ENCODE measurements at places on chromosomes 7 and 10. TPM values are rescaled to one million over a fixed set of nuclear protein-coding genes. Genes with fewer than 3 reads are reported as not detected.

Gene PDE6C
- total RNA-seq, result not detected

GRCh38 chr7:74379938-74380337, 73.8 kb upstream of the GTF2IRD1 start:
- H3K4me1 ChIP-seq, result no peaks in the 10 kb centered on the region
- no peak for DNase-seq
- no peak overlapping the region for H3K4me3 ChIP-seq
- H3K36me3 ChIP-seq, result no peaks in the 10 kb centered on the region
- no peaks in the 10 kb centered on the region for H3K27me3 ChIP-seq

DNA sequence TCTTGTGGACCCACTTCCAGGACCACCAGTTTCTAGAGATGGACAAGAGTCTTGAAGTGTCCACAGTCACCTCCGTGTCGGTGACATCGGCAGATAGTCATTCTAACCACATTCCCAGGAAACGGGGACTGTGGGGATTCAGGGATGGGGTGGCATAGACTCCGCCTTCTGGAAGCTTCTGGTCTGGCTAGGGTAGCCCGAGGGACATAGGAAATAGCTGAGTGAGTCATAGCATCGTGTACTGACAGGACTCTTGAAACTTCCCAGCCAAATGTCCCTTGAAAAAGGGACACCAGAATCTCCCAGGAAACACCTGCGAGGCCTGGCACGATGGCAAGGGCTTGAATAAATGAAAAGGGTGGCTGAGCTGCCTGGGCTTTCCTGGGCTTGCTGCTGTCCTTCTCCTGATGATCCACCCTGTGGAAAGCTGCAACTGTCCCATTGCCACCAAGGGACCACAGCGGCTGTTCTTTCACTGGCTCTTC, 84.1 kb upstream of the LRRC4 start:
- H3K4me1 ChIP-seq, result no peaks in the 10 kb centered on the region
- no peak overlapping the region for H3K27ac ChIP-seq
- DNase-seq, result peak; percentile 7
- H3K27me3 ChIP-seq, result no peaks in the 10 kb centered on the region

DNA sequence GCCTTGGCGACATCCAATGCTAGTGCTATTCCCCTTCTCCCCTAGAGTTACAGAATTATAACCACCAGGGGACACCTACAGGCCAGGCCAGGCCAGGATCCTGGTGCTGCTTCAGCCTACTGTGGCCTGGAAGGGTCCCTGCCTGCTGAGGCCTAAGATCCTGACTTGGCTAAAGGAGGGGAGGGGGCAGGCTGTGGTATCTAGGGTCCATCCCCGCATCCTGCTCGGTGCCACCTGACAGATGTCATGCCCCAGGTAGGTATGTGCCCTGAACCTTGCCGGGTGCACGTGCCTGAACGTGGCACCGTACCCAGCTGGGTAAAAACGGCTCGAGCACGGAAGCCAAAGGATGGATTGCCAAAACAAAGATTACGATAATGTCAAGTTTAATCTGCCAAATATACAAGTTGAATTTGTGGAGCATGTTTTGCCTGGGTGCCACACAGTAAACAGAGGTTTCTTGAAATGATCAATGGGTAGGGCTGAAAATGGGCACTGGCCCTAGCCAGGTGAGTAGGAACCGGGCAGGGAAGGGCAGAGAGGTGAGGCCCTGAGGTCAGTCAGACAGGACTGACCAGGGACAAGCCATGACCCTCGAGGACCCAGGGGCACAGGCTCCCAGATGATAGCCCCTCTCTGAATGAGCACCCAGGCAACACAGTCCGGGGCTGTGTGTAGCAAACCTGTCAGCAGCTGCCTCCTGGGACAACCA, 12.6 kb downstream of the PDAP1 start:
- H3K4me1 ChIP-seq, result peaks cover 7% of the 10 kb centered on the region
- no peak for DNase-seq
- H3K36me3 ChIP-seq, result peaks cover 33% of the 10 kb centered on the region

DNA sequence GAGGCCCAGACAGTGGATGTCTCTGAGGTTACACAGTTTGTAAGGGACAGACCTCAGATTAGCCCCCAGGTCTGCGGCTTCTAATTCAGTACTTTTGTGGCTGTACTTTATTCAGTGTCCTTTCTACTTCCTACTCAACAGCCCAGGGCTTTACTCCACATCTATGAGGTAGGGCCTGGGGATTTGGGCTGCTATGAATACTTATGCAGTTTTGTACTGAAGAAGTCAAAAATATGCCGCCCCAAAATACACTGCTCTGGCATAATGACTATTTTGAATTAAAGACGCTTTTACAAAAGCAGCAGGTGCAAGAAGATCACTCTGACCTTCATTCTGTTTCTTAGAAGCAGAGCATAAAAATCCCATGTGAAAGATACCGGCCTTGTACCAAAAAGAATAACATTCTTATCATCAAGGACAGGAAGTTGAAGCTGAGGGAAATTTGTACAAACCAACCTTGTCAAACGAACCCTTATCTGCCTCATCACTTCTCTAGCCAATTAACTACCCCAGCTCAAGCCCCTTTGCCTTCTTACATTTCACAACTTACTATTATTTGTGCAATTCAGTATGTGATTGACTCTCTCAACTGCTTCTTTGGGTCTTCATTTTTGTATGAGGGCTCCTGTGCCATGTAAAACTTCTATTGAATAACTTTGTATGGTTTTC, 26.1 kb upstream of the TRUB1 start:
- no peak overlapping the region for H3K27ac ChIP-seq
- H3K36me3 ChIP-seq, result no peaks in the 10 kb centered on the region
- H3K4me3 ChIP-seq, result no peak overlapping the region
- H3K4me1 ChIP-seq, result no peaks in the 10 kb centered on the region
- DNase-seq, result no peak

DNA sequence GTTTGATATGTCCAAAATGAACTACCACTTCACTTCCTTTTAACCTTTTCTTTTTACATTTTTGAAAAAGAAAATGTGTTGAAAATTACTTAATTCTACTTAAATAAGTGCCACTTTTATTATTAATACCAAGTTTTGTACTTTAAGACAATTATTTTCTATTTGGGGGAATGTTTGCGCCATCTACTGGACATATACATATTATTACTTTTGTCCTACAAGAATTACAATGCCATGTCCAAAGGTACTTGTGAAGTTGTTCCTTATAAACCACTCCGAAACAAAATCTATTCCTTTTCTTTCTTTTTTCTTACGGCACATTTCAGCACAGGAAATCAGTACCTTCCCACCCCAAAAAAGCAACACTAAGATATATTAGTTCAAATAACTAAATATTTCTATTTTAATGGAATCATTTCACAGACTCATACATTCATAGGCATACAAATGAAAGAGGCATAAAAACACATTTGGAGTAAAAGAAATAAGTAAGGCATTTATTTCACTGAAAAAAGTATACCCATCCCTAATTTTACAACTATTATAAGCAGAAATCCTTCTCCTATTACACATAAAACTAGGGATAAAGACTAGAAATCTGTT, 169.9 kb downstream of the RNF133 start:
- H3K36me3 ChIP-seq, result no peaks in the 10 kb centered on the region
- H3K4me1 ChIP-seq, result no peaks in the 10 kb centered on the region
- no peak for DNase-seq
- no peak overlapping the region for H3K27ac ChIP-seq

DNA sequence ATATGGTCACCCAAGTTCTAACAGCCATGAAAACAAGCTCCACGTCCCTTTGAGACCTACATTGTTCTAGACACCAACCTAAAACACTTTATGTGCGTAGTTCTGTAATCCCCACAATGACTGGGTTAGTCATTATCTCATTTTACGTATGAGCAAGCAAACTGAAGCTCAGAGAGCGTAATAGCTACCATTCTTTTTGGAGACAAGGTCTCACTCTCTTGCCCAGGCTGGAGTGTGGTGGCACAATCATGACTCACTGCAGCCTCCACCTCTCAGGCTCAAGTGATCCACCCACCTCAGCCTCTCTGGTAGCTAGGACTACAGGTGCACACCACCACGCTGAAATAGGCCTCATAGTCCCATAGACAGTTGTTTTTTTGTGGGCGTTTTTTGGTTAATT, 10.5 kb downstream of the DAGLB start:
- no peak overlapping the region for H3K4me3 ChIP-seq
- DNase-seq, result no peak
- H3K27ac ChIP-seq, result no peak overlapping the region

- no peak for DNase-seq
- no peaks in the 10 kb centered on the region for H3K4me1 ChIP-seq
- H3K36me3 ChIP-seq, result no peaks in the 10 kb centered on the region
- H3K27me3 ChIP-seq, result no peaks in the 10 kb centered on the region
- no peak overlapping the region for H3K27ac ChIP-seq
Measured at GRCh38 chr7:85602196-85602595, 415.3 kb upstream of the SEMA3D start.

DNA sequence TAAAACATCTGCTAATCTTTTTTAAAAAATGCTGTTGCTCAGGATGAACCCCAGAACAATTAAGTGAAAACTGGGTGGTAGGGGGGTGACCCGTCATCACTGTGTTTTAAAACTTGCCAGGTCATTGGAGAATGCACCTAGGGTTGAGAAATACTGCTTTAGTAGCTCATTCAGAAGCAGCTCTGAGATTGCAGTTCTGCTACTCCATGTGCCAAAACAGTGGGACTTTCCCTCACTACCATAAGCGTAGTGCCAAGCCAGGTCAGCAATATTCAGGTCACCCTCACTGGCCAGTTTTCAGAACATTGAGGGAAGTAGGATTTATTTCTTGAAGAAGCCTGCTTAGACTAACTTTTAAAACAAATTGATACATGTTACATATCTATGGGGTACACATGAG, 5.2 kb downstream of the STEAP2 start:
- DNase-seq, result no peak
- no peaks in the 10 kb centered on the region for H3K4me1 ChIP-seq
- no peak overlapping the region for H3K4me3 ChIP-seq
- no peaks in the 10 kb centered on the region for H3K36me3 ChIP-seq
- H3K27me3 ChIP-seq, result no peaks in the 10 kb centered on the region

DNA sequence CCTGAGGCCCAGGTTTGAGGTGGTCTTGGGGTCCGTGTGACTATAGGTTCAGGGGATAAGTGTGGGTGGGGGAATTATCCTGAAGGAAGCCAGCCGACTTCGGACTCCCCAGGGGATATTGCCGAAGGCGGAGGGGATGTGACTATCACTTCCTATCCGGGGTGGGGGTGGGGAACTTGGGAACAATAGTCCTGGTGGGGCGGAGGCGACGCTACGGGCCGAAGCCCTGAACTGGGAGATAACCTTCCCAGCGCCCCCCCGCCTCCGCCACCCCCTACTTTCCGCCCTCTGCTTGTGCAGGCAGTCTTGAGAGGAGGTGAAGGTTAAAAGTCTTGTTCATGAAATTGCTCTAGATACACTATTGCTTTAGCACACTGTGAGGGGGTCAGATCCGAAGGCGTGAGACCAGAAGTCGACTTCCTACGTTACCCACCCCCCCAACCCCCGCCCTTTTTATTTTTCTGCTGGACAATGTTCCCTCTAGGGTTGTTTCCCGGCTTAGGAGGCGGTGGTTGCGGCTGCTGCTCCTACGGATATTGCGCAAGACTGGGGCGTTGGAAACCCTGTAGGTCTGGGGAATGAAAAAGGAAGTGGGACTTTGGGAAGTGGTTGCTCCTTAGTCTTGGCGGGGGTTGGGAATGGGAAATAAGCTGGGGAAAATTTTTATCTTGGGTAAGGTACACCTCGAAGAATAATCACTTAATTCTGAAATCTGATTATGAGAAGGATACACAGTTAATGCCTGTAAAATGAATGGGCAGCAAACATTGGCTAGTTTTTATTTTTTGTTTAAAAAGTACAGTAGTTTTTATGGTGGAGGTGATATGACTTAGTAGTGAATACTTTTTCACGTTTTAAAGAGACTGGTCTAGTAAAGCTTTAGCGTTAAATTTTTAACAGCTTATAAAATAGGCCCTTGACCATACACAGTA, 1.5 kb downstream of the PTPN12 start:
- peak overlapping the region; percentile 84 for H3K4me3 ChIP-seq
- peak; percentile 93 for DNase-seq
- no peaks in the 10 kb centered on the region for H3K36me3 ChIP-seq
- H3K4me1 ChIP-seq, result peaks cover 16% of the 10 kb centered on the region
- no peaks in the 10 kb centered on the region for H3K27me3 ChIP-seq
- H3K27ac ChIP-seq, result peak overlapping the region; percentile 99
